T-cell (primary cell): ENCODE measurements at places on chromosomes 3 and 15.

- no peaks in the 10 kb centered on the region for H3K27me3 ChIP-seq
- DNase-seq: no peak
Observed at GRCh38 chr15:91473894-91474545, 374.0 kb downstream of the SV2B start.

- no peaks in the 10 kb centered on the region for H3K27me3 ChIP-seq
- peaks cover 29% of the 10 kb centered on the region for H3K4me1 ChIP-seq
- H3K27ac ChIP-seq: peak overlapping the region; percentile 94
- no peak for DNase-seq
- H3K36me3 ChIP-seq: no peaks in the 10 kb centered on the region
Observed at GRCh38 chr15:59687836-59688235, 1.3 kb downstream of the BNIP2 start.

DNA sequence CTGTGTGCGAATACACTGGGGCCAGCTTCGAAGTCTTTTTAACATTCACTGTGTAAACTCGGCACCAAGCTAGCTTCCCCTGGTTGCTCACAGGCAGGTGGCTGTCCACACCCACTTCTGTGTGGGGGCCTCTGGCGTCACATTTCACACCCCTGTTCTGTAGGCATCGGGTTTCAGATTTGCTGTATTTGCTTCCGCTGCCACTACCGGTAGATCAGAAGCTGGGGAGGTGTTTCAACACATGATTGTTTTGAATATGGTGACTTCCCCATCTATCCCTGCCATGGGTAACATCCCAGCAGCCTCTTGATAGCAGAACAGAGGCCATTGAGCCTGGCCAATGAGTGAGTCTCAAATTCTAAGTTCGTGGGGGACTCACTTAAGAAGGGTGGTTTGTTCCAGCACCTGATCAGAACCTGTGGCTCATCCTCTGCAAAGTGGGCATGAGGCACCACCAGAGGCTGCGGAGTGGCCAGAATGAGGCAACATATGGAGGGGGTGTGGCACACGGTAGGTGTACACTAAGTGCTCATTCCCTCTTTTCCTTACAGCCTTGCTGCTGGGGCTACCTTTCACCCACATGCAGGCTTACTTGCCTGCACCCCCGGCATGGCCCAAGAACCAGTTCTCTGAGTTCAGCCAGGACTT is 61.5 kb downstream of the IQSEC1 start:
- no peak overlapping the region for H3K4me3 ChIP-seq
- H3K27ac ChIP-seq: peak overlapping the region; percentile 100
- H3K36me3 ChIP-seq: peaks cover 22% of the 10 kb centered on the region
- DNase-seq: peak; percentile 91
- H3K27me3 ChIP-seq: no peaks in the 10 kb centered on the region

DNA sequence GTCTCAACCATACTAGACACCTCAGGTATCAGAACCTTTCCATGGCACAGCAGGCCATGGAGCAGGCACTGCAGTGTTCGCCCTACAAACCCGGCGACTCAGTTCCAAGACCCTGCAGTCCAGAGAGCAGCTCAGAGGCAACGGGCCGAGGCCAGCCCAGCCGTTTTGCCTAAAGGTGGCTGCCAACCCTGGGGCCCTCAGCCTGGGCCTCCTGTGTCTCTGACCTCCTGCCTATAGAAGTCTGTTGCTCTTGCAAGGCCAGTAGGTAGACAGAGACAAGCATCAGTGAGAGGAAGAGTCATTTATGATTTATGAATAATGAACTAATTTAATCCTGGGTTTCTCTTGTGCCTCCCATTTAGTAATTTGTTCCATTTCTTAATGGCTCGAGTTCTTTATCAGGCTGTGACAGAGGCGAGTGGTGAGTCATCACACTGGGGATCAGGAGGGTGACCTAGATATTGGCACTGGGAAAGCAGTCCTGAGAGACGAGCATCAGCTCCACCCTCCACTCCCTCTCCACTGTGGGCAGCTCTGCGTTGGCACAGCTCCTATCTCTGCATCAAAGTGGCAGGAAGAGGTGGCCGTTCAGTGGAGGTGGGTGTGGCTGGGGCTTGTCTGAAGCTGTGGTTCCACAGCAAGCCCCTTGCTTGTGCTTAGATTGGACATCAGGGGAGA is 79.8 kb downstream of the ABHD5 start:
- DNase-seq: peak; percentile 42
- H3K27ac ChIP-seq: peak overlapping the region; percentile 8
- peaks cover 4% of the 10 kb centered on the region for H3K4me1 ChIP-seq
- H3K36me3 ChIP-seq: no peaks in the 10 kb centered on the region
- H3K4me3 ChIP-seq: no peak overlapping the region
- peaks cover 11% of the 10 kb centered on the region for H3K27me3 ChIP-seq

- H3K36me3 ChIP-seq: no peaks in the 10 kb centered on the region
- DNase-seq: no peak
- H3K4me3 ChIP-seq: no peak overlapping the region
- no peaks in the 10 kb centered on the region for H3K4me1 ChIP-seq
- H3K27me3 ChIP-seq: peaks cover 24% of the 10 kb centered on the region
Observed at GRCh38 chr3:28576614-28577200, 228.1 kb upstream of the AZI2 start.

DNA sequence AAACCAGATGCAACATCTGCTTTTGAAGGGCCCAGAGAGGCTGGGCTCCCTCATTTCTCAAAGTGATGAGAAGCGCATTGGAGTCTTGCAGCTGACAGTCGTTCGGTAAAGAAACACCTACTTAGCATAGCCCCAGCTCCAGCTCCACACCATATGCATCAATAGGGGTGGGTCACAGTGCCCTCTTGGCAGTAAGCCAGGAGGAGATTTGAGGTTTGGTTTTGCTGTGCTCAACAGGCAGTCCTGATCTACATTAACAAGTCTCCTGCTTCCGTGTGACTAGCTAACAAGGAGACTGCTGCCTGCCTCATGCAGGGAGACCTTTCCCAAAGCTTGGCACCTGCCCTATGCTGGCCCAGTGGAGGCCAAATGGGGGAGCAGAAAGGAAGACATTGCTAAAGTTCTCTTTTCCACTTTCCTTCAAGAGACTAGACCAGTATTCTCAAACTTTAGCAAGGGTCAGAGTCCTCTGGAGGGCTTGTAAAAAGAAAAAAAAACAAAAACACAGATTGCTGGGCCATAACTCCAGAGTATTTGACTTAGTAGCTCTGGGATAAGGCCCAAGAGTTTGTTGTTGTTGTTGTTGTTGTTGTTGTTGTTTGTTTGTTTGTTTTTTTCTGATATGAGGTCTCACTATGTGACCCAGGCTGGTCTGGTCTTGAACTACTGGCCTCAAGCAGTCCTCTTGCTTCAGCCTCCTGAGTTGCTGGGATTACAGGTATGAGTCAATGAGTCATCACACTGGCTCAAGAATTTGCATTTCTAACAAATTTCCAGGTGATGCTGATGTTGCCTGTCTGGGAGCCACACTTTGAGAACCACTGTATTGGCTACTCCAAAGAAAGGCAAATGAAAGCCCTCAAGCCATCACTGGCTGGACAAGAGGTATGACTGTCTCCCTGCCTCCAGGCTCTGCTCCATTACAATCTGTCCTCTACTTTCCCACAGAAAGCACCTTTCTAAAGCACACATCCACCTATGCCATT is 294.9 kb downstream of the RORA start:
- no peaks in the 10 kb centered on the region for H3K4me1 ChIP-seq
- no peaks in the 10 kb centered on the region for H3K27me3 ChIP-seq
- no peaks in the 10 kb centered on the region for H3K36me3 ChIP-seq
- H3K4me3 ChIP-seq: no peak overlapping the region

GRCh38 chr3:85567071-85567676 is 608.4 kb downstream of the CADM2 start:
- no peak overlapping the region for H3K27ac ChIP-seq
- H3K36me3 ChIP-seq: no peaks in the 10 kb centered on the region
- no peak overlapping the region for H3K4me3 ChIP-seq
- no peaks in the 10 kb centered on the region for H3K4me1 ChIP-seq
- no peak for DNase-seq

DNA sequence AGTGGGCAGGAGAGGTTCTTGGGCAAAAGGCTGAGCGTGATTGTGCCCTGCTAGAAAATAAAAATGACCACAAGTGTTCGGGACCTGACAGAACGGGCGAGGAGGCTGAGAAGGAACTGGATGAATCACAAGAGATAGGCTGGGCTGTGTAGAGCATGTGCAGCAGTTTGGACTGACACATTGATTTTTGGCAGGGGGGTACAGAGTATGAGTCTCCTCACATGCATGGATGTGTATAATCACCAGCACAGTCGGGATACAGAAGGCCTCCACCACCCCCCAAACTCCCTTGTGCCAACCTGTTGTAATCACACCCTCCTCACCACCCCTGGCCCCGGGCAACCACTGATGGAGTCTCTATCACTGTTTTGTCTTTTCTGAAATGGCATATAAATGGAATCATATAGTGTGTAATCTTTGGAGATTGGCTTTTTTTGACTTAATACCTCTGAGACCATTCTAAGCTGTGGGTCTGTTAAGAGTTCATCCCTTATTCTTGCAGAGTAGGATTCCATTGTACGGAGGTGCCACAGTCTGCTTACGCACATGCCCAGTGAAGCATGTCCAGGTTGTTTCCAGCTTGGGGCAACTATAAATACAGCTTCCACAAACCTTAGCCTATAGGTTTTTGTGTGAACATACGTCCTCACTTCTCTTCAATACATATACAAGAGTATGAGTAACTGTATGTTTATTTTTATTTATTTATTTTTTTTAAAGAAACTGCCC is 438.8 kb downstream of the FOXP1 start:
- no peaks in the 10 kb centered on the region for H3K27me3 ChIP-seq
- H3K27ac ChIP-seq: no peak overlapping the region
- no peak overlapping the region for H3K4me3 ChIP-seq
- H3K36me3 ChIP-seq: peaks cover 4% of the 10 kb centered on the region

DNA sequence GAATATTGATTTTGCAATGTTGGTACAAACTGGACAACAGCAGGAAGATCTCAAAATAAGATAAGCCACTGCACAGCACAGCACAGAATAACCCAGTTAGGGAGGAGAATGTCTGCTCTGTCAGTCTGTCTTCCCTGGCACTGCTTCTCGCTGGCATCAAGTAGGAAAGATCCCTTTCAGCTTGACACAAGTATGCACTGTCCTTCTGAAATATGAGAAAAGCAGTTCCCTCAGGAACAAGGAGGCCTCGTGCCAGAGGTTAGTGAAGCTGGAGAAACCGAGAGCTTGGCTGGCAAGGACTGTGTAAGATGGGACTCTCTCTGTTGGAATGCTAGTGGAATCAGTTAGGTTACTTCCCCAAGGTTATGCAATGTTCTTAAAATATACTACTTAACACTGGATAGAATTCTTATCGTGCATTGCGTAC is 59.1 kb downstream of the FMN1 start:
- peaks cover 3% of the 10 kb centered on the region for H3K4me1 ChIP-seq
- peaks cover 8% of the 10 kb centered on the region for H3K27me3 ChIP-seq
- H3K27ac ChIP-seq: no peak overlapping the region
- H3K36me3 ChIP-seq: no peaks in the 10 kb centered on the region
- no peak for DNase-seq

DNA sequence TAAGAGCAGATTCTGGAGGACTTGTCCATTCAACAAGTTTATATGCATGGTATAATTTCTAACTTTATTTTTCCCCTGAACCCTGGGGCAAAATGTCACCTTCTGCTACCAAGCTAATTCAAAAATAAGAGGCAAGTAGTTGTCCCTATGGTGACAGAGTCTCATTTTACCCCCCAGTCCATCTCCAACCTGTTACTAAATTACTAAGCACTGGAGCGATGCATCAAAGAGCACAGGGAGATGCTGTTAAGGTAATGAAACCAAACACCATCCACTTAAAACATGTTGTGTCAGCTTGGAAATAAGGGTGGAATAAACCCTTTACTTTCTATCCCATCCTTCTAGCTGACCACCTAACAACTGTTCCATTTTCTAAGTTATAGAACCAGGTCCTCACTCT is 417.4 kb upstream of the ATP11B start:
- no peak overlapping the region for H3K27ac ChIP-seq
- H3K4me1 ChIP-seq: no peaks in the 10 kb centered on the region
- H3K36me3 ChIP-seq: no peaks in the 10 kb centered on the region
- DNase-seq: no peak
- no peak overlapping the region for H3K4me3 ChIP-seq

GRCh38 chr3:72317491-72317890 is 530.8 kb downstream of the SHQ1 start:
- no peaks in the 10 kb centered on the region for H3K36me3 ChIP-seq
- no peaks in the 10 kb centered on the region for H3K27me3 ChIP-seq
- DNase-seq: no peak

- H3K27ac ChIP-seq: no peak overlapping the region
- no peaks in the 10 kb centered on the region for H3K36me3 ChIP-seq
- DNase-seq: no peak
- no peaks in the 10 kb centered on the region for H3K27me3 ChIP-seq
- H3K4me1 ChIP-seq: no peaks in the 10 kb centered on the region
- no peak overlapping the region for H3K4me3 ChIP-seq
Observed at GRCh38 chr15:101426761-101427333, 62.7 kb downstream of the PCSK6 start.

DNA sequence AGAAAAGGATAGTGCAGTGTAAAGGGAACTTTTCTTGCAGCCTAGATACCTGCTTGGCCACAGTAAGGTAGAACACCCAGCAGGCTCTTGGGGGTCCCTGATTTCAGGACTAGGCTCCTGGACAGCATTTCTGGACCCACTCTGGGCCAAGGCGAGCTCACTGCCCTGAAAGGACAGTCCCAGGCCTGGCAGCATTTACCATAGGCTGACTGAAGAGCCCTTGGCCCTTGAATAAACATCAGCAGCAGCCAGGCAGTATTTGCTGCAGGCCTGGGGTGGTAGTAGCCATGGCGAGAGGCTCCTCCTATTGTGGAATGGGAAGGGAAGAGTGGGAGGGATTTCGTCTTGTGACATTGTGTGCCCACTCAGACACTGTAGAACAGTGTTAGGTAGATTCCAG is 529.2 kb downstream of the TUSC7 start:
- DNase-seq: no peak
- H3K27ac ChIP-seq: no peak overlapping the region
- H3K4me1 ChIP-seq: no peaks in the 10 kb centered on the region
- H3K36me3 ChIP-seq: no peaks in the 10 kb centered on the region
- H3K27me3 ChIP-seq: no peaks in the 10 kb centered on the region
- no peak overlapping the region for H3K4me3 ChIP-seq

- H3K4me3 ChIP-seq: no peak overlapping the region
- peaks cover 54% of the 10 kb centered on the region for H3K4me1 ChIP-seq
- DNase-seq: peak; percentile 11
- H3K27ac ChIP-seq: no peak overlapping the region
Observed at GRCh38 chr3:187015903-187016638, 85.7 kb downstream of the ST6GAL1 start.

DNA sequence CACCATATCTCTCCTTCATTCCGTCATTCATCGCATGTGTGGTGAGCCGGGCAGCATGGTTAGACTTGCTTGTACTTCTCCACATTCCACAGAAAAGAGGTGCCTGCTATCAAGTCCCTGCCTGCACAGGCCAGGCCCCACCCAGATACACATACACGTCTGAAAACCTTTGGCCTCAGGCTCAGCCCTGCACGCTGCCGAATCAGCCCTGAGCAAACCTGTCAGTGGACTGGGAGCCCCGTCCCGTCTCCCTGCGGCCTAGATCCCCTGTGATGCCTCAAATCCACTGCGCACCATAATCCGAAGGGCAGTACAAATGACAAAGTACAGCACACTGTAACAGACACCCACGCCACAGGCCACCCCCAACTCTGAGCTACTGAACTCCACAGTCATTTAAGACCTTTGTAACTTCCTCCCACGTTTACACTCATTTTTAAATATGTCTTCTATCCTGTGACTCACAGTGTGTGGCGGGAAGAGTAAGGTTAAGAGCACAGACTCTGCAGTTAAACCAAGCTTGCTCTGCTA is 67.1 kb downstream of the MB21D2 start:
- no peak overlapping the region for H3K27ac ChIP-seq
- DNase-seq: no peak
- no peaks in the 10 kb centered on the region for H3K27me3 ChIP-seq
- H3K4me3 ChIP-seq: no peak overlapping the region
- no peaks in the 10 kb centered on the region for H3K36me3 ChIP-seq

- H3K4me1 ChIP-seq: peaks cover 10% of the 10 kb centered on the region
- H3K27ac ChIP-seq: peak overlapping the region; percentile 68
Observed at GRCh38 chr15:78077871-78078210, 330 bp upstream of the TBC1D2B start.
